ENCODE measurements at places on chromosomes 16 and 17.

GRCh38 chr17:76275382-76276068, 10.4 kb downstream of the UBALD2 start:
- no peak for DNase-seq

DNA sequence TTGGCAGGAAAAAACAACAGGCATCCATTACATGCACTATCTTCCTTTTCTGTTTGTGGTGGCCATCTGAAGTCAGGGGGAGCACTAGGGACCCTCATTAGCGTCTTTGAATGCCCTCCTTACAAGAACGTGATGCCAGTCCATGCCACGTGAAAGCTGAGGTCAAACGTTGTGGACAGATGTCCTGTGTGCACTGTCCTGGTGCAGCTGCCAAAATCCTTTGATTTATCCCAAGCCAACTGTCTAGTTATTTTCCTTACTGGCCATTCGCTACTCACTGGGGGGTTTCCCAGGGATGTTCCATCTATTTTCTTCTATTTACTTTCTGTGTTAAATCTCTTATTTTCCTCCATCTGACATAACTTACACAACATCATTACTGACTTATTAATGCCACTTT, 135.7 kb downstream of the ABCA8 start:
- DNase-seq, result no peak

GRCh38 chr17:77610972-77611521, 347.5 kb upstream of the TNRC6C start:
- DNase-seq, result no peak

- DNase-seq, result no peak
These were observed 553.3 kb upstream of the CDH11 start for GRCh38 chr16:65675161-65675560.

GRCh38 chr16:85390511-85391174, 222.5 kb upstream of the GSE1 start:
- no peak for DNase-seq

- DNase-seq, result no peak
These were observed 89.8 kb downstream of the TMEM100 start for GRCh38 chr17:55632893-55633292.

- no peak for DNase-seq
These were observed 24.1 kb downstream of the PIK3R6 start for GRCh38 chr17:8843344-8843743.

- no peak for DNase-seq
These were observed 5.5 kb upstream of the RPTOR start for GRCh38 chr17:80539022-80539641.

GRCh38 chr17:73814075-73814474, 169.8 kb upstream of the SDK2 start:
- no peak for DNase-seq

DNA sequence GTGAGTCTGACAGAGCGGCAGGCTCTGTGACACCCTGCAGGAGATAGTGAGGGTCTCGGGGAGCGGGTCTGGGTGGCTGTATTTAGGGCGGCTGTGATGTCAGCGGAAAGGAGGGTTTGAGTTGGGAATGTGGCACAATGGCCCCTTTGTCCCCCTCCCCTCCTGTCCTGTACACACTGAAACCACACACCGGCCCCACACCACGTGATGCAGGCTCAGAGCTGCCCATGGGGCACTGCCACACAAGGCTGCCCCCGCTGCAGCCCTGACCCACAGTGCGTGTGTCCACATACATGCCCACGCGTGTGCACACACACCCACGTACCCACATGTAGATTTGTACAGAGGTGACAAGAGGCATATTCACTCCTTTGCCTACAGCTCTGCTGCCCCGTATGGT, 15.3 kb downstream of the SGCA start:
- no peak for DNase-seq

DNA sequence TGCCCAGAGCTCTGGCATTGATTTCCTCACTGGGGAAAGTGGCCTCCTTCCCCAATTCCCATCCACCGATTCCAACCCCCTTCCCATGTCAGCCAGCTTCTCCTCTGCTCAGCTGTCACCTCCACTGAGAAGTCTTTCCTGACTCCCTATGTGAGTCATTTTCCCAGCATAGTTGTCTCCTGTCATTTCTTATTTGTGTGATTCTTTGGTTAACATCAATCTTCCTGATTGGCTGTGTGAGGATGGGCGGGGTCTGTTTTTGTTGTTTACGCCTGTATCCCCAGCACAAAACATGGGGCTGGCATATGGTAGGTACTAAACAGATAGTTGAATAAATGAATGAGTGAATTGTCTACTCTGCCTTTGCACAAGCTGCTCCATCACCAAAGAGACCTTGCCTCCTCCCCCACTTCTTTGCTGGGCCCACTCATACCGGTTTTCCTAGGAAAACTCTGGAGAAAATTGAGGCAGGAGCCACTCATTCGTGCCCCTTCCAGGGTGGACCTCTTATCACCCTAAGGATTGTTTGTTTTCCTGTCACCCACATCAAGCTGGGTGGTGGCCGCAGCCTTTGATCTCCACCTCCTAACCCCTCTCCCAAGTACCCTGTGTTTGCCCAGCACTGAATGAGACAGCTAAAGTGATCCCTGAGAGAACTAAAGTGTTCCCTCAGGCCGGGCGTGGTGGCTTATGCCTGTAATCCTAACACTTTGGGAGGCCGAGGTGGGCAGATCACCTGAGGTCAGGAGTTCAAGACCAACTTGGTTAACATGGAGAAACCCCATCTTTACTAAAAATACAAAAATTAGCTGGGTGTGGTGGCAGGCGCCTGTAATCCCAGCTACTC, 1.2 kb upstream of the GRB7 start:
- no peak for DNase-seq
